Naive thymus-derived CD4-positive, alpha-beta T cell (primary cell): ENCODE measurements at places on chromosomes 12 and 14. TPM values are rescaled to one million over a fixed set of nuclear protein-coding genes. Genes with fewer than 3 reads are reported as not detected.
A peak's percentile ranks its signal among the peaks of the same experiment; 100 is the strongest.

Gene TMEM117
- 4.2 TPM for polyA plus RNA-seq

GRCh38 chr14:75561013-75561432, 17.4 kb upstream of the FLVCR2 start:
- H3K4me1 ChIP-seq = peaks cover 4% of the 10 kb centered on the region
- no peaks in the 10 kb centered on the region for H3K27me3 ChIP-seq
- peak; percentile 34 for DNase-seq
- H3K36me3 ChIP-seq = no peaks in the 10 kb centered on the region
- H3K4me3 ChIP-seq = no peak overlapping the region

DNA sequence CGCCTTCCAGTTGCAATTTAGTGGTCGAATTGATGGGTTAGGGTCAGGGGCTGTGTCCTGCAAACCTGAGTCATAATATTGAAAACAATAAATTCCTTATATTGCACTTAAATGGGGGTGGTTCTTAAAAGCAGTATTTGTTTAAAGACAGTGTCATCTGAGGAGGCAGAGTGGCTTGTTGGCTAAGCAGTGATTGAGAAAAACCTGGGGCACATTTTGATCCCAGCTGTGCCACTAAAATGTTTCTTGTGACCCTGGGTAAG, 48.4 kb downstream of the FBXW8 start:
- no peak for DNase-seq
- H3K4me1 ChIP-seq = no peaks in the 10 kb centered on the region
- peaks cover 5% of the 10 kb centered on the region for H3K36me3 ChIP-seq
- no peak overlapping the region for H3K4me3 ChIP-seq

Gene MMP19
- polyA plus RNA-seq = not detected

GRCh38 chr12:49013428-49013827, 5.1 kb downstream of the PRKAG1 start:
- H3K27ac ChIP-seq = no peak overlapping the region
- peaks cover 13% of the 10 kb centered on the region for H3K4me1 ChIP-seq
- H3K27me3 ChIP-seq = no peaks in the 10 kb centered on the region
- peaks cover 41% of the 10 kb centered on the region for H3K36me3 ChIP-seq
- no peak for DNase-seq

Gene COX6A1
- polyA plus RNA-seq = 782 TPM
